ENCODE measurements at places on chromosomes 16 and 17.

GRCh38 chr16:17155485-17155884 is 315.3 kb downstream of the XYLT1 start:
- DNase-seq: no peak

- DNase-seq: no peak
These were observed at the start of gene ICAM2 for GRCh38 chr17:64020056-64020766. Gene ICAM2, minus strand, starts transcription at chr17:64020633. Its CDS starts 13,942 bp downstream, at chr17:64006691.

GRCh38 chr17:13749891-13750235 is 148.1 kb upstream of the HS3ST3A1 start:
- DNase-seq: no peak

- DNase-seq: no peak
These were observed 1.3 kb downstream of the TOM1L2 start for GRCh38 chr17:17970699-17971430.

Measured in SHP77 treated with DMSO at 0.1 percent for 48 hours (cell line).